ENCODE measurements at places on chromosomes 7 and 10. TPM values are rescaled to one million over a fixed set of nuclear protein-coding genes. Genes with fewer than 3 reads are reported as not detected.

DNA sequence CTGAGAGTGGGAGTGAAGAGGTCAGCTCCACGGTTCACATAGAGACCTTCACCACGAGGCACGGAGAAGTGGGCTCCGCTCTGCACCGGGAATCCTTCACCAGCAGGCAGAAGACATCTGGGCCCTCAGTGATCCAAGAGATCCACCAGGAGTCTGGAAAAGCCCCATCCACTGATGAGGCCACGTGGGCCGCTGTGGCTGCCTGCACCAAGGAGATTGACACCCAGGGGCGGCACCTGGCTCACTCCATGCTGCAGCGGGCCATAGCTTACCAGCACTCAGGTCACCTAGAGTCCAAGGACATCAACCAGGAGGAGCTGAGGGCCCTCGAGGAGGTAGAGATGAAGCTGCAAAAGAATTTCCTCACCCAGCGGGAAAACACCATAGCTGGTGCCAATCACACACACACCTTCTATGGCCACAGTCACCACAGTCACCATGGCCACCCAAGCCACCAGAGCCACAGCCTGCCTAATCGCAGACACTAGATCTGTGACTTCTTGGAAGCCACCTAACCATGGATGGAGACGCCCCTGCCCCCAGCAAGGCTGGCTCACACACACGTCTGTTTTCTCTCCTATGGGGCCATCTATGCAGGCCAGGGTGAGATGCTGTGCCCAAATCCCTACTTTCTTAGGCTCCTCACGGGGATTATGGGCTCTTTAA, 694 bp downstream of the C10orf62 start:
- no peaks in the 10 kb centered on the region for H3K36me3 ChIP-seq
- DNase-seq, result no peak
- H3K27ac ChIP-seq, result no peak overlapping the region
- H3K4me3 ChIP-seq, result no peak overlapping the region

DNA sequence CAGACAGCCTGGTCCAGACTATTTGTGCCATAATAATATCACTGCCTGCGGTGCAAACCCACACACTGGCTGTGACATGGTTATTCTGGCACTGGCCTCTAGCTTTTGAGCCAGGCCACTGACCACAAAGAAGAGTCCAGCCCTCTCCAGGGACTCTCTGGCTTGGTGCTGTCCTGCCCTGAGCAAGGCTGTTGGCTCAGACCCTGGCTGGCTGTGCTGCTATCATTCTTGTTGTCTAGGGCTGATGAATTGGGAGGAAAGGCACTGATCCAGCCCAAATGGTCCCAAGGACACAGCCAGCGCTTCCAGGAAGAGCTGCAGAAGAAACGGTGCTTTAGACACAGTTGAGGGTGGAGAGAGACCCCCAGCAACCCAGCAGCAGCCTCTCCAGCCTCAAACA, 80.8 kb downstream of the TMEM130 start:
- H3K36me3 ChIP-seq, result no peaks in the 10 kb centered on the region
- no peaks in the 10 kb centered on the region for H3K4me1 ChIP-seq
- H3K4me3 ChIP-seq, result no peak overlapping the region
- DNase-seq, result no peak
- no peaks in the 10 kb centered on the region for H3K27me3 ChIP-seq

GRCh38 chr10:133236401-133237240, 1.0 kb upstream of the VENTX start:
- no peaks in the 10 kb centered on the region for H3K36me3 ChIP-seq
- no peak overlapping the region for H3K4me3 ChIP-seq
- H3K27ac ChIP-seq, result no peak overlapping the region
- H3K4me1 ChIP-seq, result no peaks in the 10 kb centered on the region

GRCh38 chr10:17474595-17475323, 20.4 kb upstream of the ST8SIA6 start:
- H3K27ac ChIP-seq, result no peak overlapping the region
- H3K4me1 ChIP-seq, result no peaks in the 10 kb centered on the region
- no peaks in the 10 kb centered on the region for H3K27me3 ChIP-seq
- H3K36me3 ChIP-seq, result no peaks in the 10 kb centered on the region
- DNase-seq, result no peak

- H3K36me3 ChIP-seq, result no peaks in the 10 kb centered on the region
- DNase-seq, result no peak
- H3K4me3 ChIP-seq, result no peak overlapping the region
Observed at GRCh38 chr10:28366994-28367393, 64.1 kb upstream of the MPP7 start.

GRCh38 chr10:70992436-70992835, 104.1 kb upstream of the PCBD1 start:
- H3K4me3 ChIP-seq, result no peak overlapping the region
- H3K27me3 ChIP-seq, result no peaks in the 10 kb centered on the region
- H3K4me1 ChIP-seq, result no peaks in the 10 kb centered on the region
- H3K27ac ChIP-seq, result no peak overlapping the region

GRCh38 chr7:150871601-150872000, 19.3 kb downstream of the AOC1 start:
- H3K27ac ChIP-seq, result no peak overlapping the region
- DNase-seq, result no peak
- no peak overlapping the region for H3K4me3 ChIP-seq
- H3K27me3 ChIP-seq, result no peaks in the 10 kb centered on the region

DNA sequence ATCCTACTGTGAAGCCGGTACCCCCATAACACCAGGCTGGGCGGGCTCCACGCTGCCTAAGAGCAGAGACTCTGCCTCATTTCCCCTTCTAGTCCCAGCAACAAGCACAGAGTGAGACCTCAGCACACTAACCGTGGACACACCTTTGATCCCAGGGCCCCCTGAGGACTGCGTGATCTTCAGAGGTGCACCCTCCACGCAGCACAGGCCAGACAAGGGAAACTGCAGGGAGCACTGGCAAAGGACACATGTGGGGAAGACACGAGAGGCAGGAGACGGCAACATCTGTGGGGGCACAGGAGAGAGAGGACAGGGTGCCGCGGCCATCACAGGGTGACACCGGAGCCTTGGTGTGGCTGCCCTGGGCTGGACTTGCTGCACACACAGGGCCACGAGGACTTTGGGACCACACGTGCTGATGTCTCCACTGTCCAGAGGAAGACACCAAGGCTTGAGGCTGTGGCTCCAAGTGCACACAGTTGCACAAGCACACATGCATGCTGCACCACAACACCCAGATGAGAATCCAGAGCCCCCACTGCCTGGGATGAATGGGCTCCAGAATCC, 128.8 kb downstream of the PTPRN2 start:
- no peak overlapping the region for H3K4me3 ChIP-seq
- DNase-seq, result no peak

DNA sequence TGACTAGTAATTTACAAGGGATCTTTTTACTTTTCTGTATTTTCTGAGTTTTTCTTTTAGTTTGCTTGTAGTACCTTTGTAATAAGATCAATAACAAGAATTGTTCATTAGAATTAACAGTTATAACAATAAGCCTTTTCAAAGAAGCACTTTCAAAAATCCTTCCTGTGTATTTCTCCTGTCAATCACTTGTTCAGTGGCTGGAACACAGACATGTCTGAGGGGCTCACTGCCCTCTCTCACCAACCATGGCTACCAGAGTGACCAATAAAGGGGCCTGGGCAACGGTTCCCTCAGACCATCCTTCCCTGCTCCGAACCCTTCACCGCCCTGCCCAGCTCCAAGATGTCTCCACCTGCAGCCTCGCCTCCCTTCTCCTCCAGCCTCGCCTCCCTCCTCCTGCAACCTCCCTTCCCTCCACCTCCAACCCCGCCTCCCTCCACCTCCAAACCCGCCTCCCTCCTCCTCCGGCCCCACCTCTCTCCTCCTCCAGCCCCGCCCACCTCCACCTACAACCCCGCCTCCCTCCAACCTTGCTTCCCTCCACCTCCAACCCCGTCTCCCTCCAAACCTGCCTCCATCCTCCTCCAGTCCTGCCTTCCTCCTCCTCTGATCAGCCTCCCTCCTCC, 353.4 kb downstream of the TNS3 start:
- H3K27ac ChIP-seq, result no peak overlapping the region
- DNase-seq, result peak; percentile 83
- no peaks in the 10 kb centered on the region for H3K27me3 ChIP-seq
- H3K4me1 ChIP-seq, result no peaks in the 10 kb centered on the region
- no peaks in the 10 kb centered on the region for H3K36me3 ChIP-seq
- no peak overlapping the region for H3K4me3 ChIP-seq

- no peak for DNase-seq
- peaks cover 2% of the 10 kb centered on the region for H3K4me1 ChIP-seq
Observed at GRCh38 chr7:67453580-67454380, 457.1 kb downstream of the TYW1 start.

Gene ZC3HAV1
- total RNA-seq, result 32.8 TPM

DNA sequence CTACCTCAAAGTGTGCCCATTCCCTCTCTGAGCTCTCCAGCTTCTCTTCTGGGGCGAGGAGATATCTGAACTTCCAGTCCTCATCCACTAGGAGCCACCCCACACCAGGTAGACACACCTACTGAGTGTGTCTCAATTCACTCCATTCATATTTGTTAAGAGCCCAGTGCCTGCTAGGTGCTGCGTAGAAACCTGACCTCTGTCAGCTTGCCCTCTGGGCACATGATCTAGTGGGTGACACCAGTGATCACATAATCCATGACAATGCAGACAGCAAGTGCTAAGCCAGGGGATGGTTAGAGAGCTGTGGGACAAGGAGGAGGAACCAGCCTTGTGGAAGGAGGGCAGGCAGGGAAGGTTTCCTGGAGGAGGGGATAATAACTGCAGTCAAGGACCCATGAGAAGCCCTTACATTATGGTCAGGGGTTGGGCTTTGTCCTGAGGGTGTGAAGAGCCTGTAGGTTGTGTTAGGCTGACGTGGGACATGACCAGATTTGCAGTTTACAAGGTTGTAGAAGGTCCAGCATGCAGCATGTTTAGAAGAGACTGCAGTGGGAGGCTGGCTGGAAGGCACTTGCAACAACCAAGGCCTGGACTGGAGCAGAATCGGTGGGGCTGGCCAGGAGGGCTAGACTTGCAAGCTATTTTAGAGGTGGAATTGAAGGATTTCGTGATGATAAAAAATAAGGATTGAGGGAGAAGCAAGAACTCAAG, 81.8 kb downstream of the COL13A1 start:
- no peak for DNase-seq
- H3K27ac ChIP-seq, result no peak overlapping the region
- no peaks in the 10 kb centered on the region for H3K36me3 ChIP-seq
- H3K27me3 ChIP-seq, result no peaks in the 10 kb centered on the region
- no peak overlapping the region for H3K4me3 ChIP-seq
- H3K4me1 ChIP-seq, result no peaks in the 10 kb centered on the region

- peak overlapping the region; percentile 74 for H3K4me3 ChIP-seq
- peaks cover 20% of the 10 kb centered on the region for H3K4me1 ChIP-seq
Observed at GRCh38 chr7:76234931-76235441, 33.3 kb downstream of the SRRM3 start.

DNA sequence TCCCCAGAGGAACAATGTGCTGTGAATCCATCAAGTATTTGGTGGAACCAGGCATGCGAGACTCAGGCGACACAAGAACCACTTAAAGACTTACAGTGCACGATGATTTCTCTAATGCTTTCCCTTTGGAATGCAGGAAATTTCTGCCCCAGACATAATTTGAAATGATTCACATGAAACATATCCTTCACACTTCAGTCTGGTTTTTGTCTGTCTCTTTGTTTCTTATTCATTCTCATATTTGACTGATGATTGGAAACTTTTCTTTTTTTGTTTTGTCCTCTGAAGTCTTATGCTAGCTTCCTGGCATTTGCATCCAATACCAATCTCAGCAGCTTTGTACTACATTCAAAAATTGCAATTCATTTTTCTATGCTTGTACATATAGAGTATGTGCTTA, 502.8 kb downstream of the PHTF2 start:
- H3K4me3 ChIP-seq, result no peak overlapping the region
- no peaks in the 10 kb centered on the region for H3K36me3 ChIP-seq

- H3K4me3 ChIP-seq, result no peak overlapping the region
- peak; percentile 97 for DNase-seq
- H3K27me3 ChIP-seq, result no peaks in the 10 kb centered on the region
- H3K4me1 ChIP-seq, result no peaks in the 10 kb centered on the region
- no peaks in the 10 kb centered on the region for H3K36me3 ChIP-seq
- H3K27ac ChIP-seq, result no peak overlapping the region
Observed at GRCh38 chr10:88728107-88728763, 22.2 kb downstream of the LIPK start.

DNA sequence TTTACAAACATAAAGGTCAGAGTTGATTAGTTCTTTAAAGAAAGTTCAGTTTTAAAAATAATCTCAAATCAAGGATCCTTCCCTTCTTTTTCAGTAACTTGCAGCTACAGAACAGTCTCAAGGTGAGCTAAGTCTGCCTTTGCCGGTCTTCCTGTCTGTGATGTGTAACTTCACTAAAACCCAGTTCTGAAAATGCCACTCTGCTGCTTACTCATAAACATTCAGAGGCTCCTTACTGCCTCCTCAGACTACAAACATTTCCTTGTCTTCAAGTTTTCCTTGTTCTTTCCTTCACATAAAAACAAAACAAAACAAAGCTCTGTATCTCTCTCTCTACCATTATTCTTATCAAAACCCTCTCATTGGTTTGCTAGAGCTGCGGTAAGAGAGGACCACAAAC, 128.7 kb downstream of the ETV1 start:
- H3K27ac ChIP-seq, result no peak overlapping the region
- no peak overlapping the region for H3K4me3 ChIP-seq
- no peaks in the 10 kb centered on the region for H3K36me3 ChIP-seq

GRCh38 chr7:35988105-35988504, 164.9 kb upstream of the EEPD1 start:
- H3K36me3 ChIP-seq, result no peaks in the 10 kb centered on the region
- no peak overlapping the region for H3K4me3 ChIP-seq
- H3K4me1 ChIP-seq, result no peaks in the 10 kb centered on the region

- H3K27ac ChIP-seq, result no peak overlapping the region
- H3K36me3 ChIP-seq, result no peaks in the 10 kb centered on the region
- no peak for DNase-seq
- H3K4me3 ChIP-seq, result no peak overlapping the region
- H3K27me3 ChIP-seq, result no peaks in the 10 kb centered on the region
- no peaks in the 10 kb centered on the region for H3K4me1 ChIP-seq
Observed at GRCh38 chr7:40586197-40586596, 451.4 kb downstream of the SUGCT start.

Gene NKX1-2
- total RNA-seq, result 15.3 TPM

Gene DENND10
- total RNA-seq, result 63.2 TPM

DNA sequence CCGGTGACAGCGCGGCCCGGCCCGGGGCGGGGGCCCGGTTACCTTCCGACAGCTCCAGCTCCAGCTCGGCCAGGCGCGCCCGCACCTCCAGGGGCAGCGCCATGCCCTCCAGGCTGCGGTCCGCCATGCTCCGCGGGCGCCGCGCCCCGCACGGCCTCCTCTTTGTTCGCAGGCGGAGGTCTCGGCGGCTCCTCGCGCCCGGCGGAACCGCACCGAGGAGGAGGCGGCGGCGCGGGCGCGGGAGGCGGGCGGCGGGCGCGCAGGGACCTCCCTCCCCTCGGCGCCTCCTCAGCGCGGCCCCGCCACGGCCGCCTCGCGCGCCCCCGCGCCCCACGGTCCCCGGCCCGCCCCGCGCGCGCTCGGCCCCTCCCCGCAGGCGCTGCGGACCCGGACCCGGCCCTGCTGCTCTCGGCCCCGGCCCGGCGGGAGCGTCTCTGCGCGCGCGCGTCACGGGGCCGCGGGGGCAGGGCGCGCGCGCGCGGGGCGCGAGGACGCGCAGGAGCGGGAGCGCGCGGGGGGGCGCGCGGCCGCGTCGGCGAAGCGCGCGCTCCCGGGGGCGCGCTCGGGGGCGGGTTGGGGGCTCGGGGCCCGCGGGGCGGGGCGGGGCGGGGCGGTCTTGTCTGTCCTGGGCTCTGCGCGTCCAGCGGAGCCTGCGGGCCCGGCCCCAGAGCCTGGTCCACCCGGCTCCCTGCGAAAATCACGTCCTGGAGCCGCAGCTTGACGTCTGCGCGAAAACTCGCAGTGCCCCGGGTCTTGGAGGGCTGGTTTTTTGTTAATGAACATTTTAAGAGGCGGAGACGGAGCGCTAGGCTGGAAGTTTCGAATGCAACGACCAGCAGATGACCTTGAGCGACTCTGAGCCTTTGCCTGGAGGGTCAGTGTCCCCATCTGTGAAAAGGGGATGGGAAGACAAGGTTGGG, at the start of gene DIP2C:
TSS of gene DIP2C (minus strand) at position 217 of the 920 bp plus-strand sequence. CDS start at position 127, 90 bp downstream.
- no peaks in the 10 kb centered on the region for H3K36me3 ChIP-seq
- H3K4me3 ChIP-seq, result peak within 1 kb of the TSS; percentile 69
- peak; percentile 65 for DNase-seq
- H3K27ac ChIP-seq, result no peak within 1 kb of the TSS
